ENCODE measurements at places on chromosomes 1 and 21.

- no peak for DNase-seq
Observed at GRCh38 chr1:147752511-147752910, 7.9 kb downstream of the GJA5 start.

- DNase-seq: no peak
Observed at GRCh38 chr21:34609244-34609932, 5.5 kb downstream of the RCAN1 start.

DNA sequence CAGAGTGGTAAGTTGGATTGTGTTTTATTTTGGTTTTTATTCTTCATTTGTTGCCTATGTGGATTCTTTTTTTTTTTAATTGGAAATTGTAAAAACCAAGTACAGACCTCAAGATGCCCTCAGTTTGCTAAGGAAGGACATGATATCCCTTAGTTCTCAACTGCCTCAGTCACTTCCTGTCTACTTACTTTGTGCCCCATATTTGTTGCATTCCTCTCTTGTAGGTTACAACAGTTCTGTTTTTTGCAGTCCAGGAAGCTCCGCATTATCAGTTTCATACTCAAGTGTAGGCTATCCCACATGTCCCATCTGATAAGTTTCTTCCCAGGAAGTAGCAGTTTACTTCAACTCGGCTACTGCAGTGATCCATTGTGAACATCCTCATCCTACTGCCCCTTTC is 82.0 kb downstream of the RPAP2 start:
- no peak for DNase-seq

DNA sequence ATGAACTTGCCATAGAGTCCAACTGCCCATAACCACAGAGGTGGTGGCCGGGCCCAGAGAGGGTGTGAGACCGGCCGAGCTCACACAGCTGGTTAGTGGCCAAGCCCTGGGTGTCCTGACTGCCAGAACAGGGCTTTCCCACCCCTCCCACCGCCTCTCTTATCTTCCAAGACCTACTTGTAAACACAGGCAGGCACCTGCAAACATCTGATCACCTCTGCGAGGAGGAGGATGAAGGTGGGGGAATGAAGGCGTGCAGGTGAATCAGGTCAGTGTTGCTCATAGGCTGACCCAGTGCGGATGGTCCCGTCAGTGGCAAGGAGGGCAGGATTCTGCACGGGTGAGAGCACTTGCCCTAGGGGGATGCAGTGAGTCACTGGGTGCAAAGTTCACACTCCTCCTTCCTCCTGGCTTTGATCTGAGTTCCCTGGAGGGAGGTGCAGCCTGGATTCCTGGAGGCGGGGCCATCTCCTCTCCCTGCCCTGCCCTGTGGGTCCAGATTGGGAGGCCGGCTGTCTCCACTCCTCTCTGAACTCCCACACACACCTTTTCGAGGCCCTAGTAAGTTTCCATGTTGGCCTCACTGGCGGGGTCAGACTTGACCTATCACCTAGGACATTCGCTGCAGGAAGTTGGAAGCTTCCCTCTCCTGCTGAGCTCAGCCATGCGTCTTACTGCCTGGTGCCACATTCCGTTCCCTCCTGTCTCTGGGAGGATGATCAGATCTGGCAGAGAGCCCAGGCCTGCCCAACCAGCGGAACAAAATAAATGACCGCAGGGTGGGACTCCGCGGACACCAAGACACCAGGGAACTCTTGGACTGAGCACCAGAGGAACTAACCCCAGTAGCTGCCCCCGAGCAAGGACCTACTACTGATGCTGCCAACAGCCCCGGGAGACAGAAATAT is 7.3 kb downstream of the UQCRHL start:
- DNase-seq: peak; percentile 94

DNA sequence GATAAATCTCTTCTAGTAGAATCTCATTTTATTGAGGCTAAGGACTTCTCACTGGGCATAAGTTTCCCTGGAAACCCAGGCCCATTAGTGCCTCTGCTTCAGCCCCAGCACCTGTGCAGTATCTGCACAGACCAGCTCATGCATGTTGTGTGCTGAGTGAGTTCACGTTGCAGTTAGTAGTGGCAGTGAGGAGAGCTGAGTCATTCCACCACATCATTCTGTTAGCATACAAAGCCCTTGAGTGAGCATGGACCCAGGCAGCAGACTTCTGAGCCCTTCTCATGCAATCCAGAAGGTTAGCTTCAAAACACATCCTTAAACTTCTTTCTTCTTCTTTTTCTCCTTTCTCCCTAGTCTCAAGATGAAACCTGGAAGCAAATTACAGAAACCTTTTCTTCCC is 45.8 kb upstream of the NTPCR start:
- DNase-seq: peak; percentile 56

DNA sequence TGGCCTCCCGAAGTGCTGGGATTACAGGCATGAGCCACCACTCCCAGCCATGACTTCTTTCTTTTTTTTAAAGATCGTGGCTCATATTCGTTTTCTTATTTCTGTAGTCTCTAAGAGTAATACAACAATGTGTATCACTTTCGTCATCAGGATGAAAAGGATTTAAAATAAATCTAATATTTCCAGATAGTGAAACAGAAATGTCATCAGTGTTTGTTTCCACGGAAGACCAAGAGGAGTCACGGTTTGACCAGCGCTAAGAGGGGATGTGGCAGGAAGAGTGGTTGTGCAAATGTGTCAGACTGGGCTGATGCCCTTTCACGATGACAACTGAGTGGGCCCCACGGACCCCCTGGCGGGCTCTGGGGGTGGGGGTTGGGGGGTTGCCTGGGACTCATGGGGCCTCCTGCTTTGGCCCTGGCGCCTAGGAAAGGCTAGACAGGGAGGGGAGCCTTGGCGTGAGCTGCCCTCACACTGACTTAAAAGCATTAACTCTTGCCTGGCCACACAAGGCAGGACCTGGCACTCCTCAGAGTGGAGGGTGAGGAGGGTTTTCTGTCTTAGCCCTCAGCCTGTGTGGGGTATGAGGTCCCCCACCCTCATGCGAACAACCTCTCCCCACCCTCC is 8.4 kb downstream of the SOX13 start:
- DNase-seq: no peak

- no peak for DNase-seq
Observed at GRCh38 chr1:164557270-164557669, 1.7 kb upstream of the PBX1 start.

DNA sequence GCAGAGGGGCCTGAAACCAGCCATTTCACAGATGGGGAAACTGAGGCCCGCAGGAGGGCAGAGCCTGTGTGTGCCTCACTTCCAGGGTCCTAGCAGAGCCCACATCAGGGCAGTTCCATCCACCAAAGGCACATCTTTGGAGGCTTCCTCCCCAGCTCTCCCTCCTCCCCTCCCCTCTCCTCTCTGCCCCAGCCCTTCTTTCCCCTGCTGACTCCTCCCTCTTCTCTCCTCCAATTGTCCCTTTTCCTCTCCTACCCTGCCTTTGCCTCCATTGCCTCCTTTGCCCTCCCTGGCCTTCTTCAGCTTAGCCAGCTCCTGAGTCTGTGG is 56.6 kb downstream of the TMEM53 start:
- no peak for DNase-seq

DNA sequence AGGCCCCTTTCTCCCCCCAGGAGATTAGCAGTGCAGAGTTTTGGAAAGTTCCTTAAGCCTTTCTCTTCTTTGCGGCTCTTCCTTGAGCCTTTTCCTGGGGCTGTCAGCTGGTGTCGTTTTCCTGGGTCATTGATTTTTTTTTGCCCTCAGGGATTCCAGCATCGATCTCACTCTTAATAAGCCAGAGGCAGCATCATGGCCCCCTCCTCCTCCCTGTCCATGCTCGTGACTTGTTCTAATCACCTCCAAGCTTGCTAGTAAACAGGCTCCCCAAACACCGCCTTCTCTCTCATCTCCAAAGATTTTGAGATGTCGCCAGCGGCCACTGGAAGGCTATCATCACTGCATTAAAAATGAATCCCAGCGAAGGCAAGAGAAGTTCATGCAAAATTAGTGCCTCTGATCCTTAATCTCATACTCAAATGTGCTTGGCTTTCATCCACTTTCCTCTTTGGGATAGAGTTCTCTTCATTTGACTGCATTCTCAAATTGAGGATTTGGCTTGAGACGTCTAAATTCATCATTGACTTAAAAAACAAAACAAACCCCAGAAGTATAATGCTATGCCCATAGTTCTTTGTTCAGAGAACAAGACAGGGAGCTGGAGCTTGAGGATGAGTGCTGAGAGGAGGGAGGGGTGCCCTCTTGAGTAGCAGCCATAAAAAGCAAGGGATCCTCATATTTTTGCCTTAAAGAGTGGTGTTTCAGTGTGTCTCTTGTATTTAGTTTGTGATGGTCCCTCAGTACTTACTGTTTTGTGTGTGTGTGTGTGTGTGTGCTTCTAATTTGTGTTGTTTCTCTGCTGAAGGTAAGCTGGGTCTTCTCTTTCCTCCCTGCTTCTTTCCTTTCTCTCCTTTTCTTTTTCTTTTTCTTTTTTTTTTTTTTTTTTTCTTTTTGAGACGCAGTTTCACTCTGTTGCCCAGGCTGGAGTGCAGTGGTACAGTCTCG is 3.2 kb downstream of the EVA1C start:
- DNase-seq: no peak

GRCh38 chr1:215599418-215600074 is 32.4 kb downstream of the KCTD3 start:
- DNase-seq: peak; percentile 66

- no peak for DNase-seq
Observed at GRCh38 chr1:232876506-232877364, 71.5 kb downstream of the MAP10 start.

DNA sequence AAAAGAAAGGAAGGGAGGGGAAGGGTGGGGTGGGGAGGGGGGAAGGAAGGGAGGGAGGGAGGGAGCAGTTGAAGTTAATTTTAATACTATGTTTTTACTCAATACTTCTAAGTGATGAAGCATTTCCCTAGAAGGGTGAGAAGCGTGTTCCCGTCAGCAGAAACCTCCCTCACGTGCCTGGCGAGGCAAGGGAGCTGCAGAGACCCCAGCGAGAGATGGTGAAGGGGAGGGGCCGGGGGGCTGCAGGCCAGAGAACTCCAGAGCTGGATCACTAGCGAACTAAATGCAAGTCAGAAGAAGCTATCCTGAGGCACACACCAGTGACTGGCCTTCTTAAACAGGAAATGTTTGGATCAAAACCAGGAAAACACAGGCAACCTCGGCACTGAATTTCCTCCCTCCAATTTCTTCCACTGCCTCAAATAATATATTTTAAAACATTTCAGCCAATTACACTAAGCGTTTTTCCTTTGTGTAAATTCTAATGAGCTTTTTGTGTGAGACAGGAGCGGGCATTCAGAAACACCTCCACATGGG is 18.0 kb downstream of the WDR4 start:
- DNase-seq: no peak

- DNase-seq: no peak
Observed at GRCh38 chr1:8424539-8425116, 106.7 kb downstream of the SLC45A1 start.

DNA sequence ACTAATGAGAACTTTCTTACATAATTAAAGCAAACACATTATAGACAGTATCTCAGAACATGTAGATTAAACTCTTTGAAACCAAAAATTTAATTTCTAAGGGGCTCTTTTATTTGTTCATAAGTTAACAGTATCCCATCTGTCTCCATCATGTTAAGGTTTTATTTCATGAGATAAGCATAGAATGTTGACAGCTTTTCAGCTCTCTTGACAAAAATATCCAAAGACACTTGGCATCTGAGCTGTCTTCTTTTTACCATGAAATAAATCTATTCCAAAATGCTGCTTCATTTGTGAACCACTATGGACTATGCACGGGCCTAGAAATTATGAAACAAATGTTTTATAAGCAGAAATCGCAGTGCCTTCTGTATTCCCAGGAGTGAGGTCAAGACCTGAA is 45.2 kb downstream of the SCYL3 start:
- no peak for DNase-seq

Measured in ELR (cell line).